T-helper 2 cell (primary cell): ENCODE measurements at places on chromosomes 12 and 14.

DNA sequence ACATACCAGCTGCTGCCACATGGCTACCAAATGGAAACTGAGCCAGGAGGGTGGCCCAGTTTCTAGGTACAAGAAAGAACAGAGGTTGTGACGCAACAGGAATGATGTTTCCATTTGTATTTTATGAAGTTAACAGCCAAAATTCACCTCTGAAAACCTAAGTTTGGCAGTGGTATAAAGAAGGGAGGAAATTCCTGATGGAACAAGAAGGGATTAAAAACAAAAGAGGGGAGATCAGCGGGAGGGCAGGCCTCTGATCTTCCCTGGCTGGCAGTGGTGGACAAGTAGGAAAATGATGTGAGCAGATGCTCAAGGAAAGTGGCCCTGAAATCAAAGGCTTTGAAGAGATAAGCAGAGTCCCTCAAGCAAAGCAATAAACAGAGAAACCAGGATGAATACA lies 47.3 kb upstream of the BCL2L14 start:
- DNase-seq = no peak

DNA sequence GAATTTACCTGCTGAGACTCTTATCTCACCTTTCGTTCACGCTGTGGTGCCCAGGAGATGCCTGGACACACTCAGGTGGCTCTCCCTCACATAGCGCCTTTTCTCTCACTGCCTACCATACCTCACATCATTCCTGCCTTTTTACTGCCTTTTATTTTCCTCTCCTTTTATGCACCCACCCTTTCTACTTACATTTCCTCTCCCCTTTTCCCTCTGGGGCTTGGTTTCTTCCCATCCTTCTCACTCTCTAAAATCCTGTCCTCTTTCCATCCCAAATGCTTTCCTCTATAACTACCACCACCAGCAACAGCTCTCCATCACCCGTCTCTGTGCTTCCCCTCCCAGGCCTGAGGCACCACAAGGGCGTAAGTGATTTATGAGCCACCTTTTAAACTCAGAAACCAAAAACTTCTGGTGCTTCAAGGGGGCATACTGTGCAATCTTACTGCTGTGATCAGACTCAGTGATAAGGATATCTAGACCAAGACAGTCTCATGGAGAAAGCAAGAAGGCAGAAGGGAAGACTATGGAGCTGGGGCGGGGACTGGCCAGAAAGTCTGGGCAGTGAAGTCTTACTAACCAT lies 32.7 kb upstream of the SMUG1 start:
- no peak for DNase-seq

- DNase-seq = no peak
Measured at GRCh38 chr14:50041980-50042379, 74.4 kb downstream of the VCPKMT start.

DNA sequence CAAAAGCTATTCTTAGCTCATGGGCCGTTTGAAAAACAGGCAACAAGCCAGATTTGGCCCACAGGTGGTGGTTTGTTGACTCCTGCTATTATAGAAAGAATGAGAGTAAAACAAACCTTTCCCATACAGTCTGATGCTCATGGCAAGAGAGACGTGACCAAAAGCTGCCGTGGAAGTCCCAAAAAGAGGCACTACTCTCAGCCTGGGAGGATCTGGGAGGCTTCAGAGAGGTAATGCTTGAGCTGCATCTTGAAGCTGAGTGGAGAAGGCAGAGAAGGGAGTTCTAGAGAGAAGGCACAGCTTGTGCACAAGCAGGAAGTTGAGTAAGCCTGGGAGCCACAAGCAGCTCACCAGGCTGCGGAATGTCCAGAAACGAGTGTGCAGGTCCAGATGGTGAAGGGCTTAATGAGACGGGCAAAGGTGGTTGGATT lies 9.6 kb downstream of the PLXNC1 start:
- DNase-seq = no peak

GRCh38 chr14:89237921-89238529 lies 179.0 kb downstream of the FOXN3 start:
- no peak for DNase-seq

GRCh38 chr12:117064596-117064995 lies 34.6 kb downstream of the TESC start:
- no peak for DNase-seq

GRCh38 chr12:44851586-44851985 lies 24.5 kb downstream of the NELL2 start:
- no peak for DNase-seq

DNA sequence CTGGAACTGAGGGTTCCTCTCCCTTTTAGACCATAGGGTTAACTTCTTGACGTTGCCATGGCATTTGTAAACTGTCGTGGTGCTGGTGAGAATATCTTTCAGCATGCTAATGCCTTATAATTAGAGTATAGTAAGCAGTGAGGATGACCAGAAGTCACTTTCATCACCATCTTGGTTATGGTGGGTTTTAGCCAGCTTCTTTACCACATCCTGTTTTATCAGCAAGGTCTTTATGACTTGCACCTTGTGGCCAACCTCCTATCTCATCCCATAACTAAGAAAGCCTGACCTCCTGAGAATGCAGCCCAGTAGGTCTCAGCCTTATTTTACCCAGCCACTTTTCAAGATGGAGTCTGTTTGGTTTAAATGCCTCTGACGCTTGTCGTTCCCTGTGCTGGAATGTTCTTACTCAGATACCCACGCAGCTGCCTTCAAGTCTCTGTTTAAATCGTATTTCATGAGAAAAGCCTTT lies 44.2 kb downstream of the BBS10 start:
- DNase-seq = no peak

- no peak for DNase-seq
Measured at GRCh38 chr12:11609045-11609444, 40.4 kb upstream of the ETV6 start.

DNA sequence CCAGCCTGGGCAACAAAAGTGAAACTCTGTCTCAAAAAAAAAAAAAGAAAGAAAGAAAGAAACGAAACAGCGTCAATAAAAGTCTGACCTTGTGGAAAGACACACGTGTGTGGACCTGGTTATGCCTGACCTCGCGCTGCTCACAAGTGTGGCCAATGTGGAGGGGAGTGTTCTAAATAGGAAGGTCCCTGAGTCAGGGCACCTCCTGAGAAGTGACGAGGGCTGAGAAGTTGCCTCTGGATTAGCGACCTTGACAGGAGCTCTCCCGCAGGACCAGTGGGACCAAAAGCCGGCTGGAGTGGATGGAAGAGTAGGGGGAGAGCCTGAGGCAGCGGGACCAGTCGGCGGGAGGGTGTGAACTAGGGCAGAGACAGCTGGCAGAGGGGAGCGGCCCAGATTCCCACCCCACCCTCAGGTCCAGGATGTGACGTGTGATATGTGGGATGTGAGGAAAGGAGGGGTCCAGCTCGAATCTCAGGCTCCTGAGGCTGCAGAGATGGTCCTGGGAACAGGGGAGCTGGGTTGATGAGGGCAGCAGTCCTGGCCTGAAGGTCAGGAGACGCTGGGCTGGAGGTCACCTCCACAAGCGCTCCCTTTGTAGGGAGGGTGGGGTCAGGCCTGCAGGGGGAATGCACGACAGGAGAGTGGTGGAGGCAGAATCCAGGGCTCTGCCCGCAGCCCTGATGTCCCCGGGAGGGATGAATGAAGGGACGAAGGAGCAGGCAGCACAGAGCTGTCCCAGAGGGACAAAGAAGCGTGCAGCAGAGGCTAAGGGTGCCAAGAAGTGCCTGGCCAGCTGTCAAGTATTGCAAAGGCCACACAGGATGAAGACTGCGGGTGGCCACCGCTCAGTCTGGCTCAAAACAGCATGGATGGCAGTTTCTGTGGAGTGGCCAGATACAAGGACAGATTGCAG lies 24.8 kb upstream of the GPR68 start:
- DNase-seq = no peak

DNA sequence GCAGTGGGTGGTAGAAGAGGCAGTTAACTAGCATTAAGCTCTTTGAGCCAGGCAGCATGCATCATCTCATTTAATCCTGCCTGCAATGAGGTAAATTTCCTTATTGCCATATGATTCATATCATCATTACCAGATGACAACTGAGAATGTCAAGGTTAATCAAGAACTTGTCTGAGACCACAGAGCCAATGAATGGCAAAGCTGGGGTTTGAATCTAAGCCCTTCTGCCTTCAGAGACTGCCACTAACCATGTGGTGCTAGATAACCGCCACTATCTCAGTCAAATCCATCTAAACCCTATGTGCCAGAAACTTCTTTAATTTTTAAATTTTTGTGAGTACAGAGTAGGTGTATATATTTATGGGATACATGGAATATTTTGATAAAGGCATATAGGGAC lies 77.8 kb upstream of the GRIP1 start:
- no peak for DNase-seq

- DNase-seq = peak; percentile 53
Measured at GRCh38 chr14:97458661-97459579, 661.7 kb downstream of the VRK1 start.

DNA sequence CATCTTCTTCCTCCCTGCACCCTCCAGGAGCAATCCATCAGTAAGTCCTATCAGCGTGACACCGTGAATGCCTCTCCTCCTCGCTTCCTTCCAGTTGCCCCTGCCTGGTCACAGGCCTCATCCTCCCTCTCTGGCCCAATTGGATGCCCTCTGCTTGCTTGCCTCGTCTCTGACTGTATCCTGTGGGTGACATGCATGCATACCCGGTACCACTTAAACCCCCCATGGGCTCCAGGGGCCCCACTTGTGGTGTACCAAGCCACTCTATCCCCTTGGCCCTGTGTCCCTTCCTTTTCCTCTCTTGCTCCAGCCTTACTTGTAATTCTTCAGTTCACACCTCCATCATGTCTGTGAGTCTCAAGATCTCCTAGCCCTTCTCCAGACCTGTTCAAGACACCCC lies 106.0 kb upstream of the RTL1 start:
- no peak for DNase-seq

GRCh38 chr12:57086493-57087009 lies 2.4 kb upstream of the NAB2 start:
- no peak for DNase-seq

GRCh38 chr12:26523708-26524150 lies 309.3 kb downstream of the ITPR2 start:
- no peak for DNase-seq

GRCh38 chr12:54749191-54749818 lies 101.1 kb upstream of the DCD start:
- DNase-seq = peak; percentile 29

DNA sequence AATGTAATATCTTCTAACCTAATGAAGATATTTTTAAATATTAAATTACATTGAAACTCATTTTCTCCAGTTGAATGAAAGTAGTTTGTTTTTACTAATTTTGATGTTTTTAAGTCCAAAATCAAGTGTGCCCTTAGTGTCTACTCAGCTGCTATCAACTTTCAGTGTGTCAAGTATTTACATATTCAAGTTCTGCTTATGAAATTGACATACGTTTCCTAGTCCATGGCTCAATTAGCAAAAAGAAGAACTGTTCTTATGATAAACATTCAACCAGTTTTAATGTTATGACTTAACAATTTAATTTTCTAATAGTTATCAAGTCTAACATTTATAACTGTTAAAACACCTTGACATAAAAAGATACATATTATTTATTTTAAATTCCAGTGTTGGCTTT lies 137.1 kb downstream of the DUSP6 start:
- no peak for DNase-seq

GRCh38 chr14:101398011-101398410 lies 163.3 kb upstream of the DIO3 start:
- no peak for DNase-seq

- no peak for DNase-seq
Measured at GRCh38 chr12:129862561-129863175, 41.2 kb downstream of the TMEM132D start.

DNA sequence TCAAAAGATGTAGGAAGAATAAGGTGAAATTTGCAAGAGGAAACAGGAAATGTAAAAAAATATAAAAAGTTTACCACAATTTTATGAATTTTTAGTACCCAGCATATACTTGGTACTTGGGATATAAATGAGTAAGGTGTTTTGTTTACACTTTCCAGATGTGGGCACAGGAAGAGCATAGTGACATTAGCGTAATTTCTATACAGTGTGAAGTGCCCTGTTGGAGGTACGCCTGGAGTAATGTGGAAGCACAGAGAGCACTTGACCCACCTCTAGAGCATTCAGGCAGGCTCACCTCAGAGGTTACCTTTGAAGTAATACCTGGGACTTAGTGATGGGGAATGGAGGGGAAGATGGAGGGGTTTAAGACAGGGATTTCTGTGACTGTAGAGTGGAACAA lies 89.5 kb downstream of the AEBP2 start:
- no peak for DNase-seq

- no peak for DNase-seq
Measured at GRCh38 chr12:131090274-131091210, 136.8 kb downstream of the ADGRD1 start.

DNA sequence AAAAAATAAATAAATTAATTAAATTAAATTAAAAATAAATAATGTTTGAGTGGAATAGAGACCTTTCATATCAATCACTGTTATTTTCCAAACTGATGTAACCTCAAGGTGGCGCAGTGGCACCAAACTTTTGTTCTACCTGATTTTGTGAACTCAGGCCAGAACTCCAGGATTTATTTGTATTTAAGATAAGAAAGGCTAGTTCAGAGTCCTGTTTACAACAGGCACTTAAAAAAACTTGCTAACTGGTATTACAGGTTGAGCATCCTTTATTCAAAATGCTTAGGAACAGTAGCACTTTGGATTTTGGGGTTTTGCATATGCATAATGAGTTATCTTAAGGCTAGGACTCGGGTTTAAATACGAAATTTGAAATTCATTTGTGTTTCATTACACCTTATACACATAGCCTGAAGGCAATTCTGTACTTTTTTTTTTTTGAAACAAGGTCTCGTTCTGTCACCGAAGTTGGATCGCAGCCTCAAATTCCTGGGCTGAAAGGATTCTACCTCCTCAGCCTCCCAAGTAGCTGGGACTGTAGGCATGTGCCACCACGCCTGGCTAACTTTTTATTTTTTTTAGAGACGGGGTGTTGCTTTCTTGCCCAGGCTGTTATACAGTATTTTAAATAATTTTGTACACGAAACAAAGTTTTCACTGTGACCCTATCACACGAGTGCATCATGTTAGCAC lies 32.4 kb downstream of the YY1 start:
- peak; percentile 29 for DNase-seq
